ENCODE measurements at places on chromosomes 5 and 9.

DNA sequence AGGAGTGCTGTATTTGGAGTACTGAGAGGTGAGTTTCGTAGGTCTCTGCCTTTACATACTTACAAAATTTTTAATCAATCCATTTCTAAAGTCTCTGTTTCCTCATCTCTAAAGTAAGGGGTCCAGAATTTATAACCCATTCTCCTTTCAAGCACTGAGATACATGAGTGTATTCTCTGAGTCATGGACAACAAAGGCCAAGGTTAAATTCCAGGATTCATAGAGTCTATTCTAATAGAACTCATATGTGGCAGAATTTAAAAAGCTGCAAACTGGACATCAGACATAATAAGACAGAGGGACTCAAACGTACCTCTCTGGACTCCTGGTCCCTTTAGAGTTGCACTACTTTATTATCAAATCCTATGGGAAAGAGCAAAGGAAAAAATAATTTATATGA is 112.5 kb upstream of the SLIT3 start:
- DNase-seq, result no peak

GRCh38 chr5:102611312-102611711 is 112.5 kb upstream of the SLCO6A1 start:
- DNase-seq, result no peak

DNA sequence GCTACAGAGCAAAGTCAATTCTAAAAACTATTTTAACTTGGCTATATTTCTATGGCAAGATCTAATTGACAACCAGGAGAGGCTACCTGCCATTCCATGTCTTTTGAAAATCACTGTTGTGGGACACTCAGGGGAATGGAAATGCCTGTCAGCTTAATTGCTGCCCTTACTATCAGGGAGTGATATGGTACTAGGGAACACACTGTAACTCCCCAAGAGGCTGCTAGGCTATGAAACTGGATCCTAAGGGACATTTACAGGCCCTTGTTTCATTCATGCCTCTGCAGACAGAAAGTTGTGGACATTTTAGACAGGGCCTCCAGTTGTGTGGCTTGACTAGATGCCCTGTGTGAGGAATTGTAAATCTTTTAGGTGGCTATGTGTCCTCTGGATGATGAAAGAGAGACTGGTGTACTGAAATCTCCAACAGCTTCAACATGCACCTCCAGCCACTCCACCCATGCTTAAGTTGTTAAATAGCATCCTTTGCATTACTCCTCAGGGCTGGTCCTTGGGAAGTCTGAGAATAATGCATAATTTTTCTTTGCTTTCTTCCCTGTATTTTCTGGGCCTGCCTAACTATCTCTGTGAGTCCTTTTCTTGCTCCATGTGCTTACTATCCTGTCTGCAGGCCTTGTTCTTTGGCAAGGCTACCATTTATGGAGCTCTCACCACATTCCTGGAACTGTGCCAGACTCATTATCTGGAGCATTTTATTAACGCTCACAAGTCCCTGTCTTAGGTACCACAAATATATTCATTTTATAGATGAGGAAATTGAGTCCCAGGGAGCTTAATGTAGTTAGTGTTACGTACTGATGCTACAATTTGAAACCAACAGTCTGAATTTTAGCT is 3.2 kb downstream of the MROH2B start:
- DNase-seq, result no peak

GRCh38 chr9:127022913-127023660 is 99.3 kb downstream of the ANGPTL2 start:
- no peak for DNase-seq

GRCh38 chr9:35397923-35398322 is 92.0 kb upstream of the RUSC2 start:
- no peak for DNase-seq

Data from CD4-positive, alpha-beta T cell treated with Interleukin-4 for 1 hour (primary cell).